ENCODE measurements at places on chromosomes 16 and 17. TPM values are rescaled to one million over a fixed set of nuclear protein-coding genes. Genes with fewer than 3 reads are reported as not detected.

The TMEM100 gene
- total RNA-seq = 20.3 TPM

The ASGR1 gene
- 1.4 TPM for total RNA-seq

The PTX4 gene
- not detected for total RNA-seq

The CDK5RAP3 gene
- 121 TPM for total RNA-seq

The RASD1 gene
- 64.0 TPM for total RNA-seq

GRCh38 chr17:19755392-19755791, 7.3 kb upstream of the ALDH3A1 start:
- no peak for DNase-seq

DNA sequence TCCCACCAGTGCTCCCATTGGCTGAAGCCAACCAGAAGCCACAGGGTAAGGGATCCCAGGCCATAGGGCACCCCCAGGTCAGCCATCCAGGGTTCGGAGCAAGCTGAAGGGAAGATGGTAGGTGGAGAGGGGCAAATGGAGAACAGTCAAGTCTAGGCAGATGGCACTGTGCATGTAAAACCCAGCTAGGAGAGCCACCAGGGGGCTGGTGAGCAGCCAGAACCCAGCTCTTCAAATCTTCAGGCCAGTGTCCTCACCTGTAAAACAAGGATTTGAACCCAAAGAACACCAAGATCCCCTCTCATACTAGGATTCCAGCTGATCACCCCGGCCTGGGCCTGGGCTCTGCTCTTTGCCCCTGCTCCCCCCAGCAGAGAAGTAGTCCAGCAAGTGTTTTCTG, 43.5 kb downstream of the GINS3 start:
- DNase-seq = no peak

GRCh38 chr17:55160501-55160900, 104.3 kb upstream of the HLF start:
- no peak for DNase-seq

GRCh38 chr16:11669380-11670146, 1.3 kb downstream of the SNN start:
- peak; percentile 50 for DNase-seq

DNA sequence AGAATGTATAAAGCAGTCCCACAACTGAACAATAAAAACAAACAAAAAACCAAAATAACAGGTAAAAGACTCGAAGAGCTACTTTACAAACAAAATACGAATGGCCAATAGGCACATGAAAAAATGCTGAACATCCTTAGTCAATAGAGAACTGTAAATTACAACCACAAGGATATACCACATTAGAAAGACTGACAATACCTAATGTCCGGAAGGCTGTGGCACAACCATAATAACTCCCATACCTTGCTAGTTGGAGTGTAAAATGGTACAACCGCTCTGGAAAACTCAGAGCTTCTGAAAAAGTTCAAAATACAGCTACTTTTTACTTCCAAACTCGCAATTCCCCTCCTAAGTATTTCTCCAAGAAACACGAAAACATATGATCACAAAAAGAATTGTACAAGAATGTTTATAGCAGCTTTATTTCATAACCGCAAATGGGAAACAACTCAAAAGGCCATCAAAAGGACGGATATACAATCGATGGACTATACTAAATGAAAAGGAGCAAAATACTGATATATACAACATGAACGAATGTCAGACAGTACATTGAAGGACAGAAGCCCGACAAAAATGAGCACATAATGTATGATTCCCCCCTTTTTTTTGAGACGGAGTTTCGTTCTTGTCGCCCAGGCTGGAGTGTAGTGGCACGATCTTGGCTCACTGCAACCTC, 2.3 kb downstream of the TP53 start:
- DNase-seq = no peak

- no peak for DNase-seq
Measured at GRCh38 chr16:3356118-3356517, 429 bp downstream of the OR2C1 start.

- DNase-seq = no peak
Measured at GRCh38 chr16:69724981-69725479, 1.3 kb downstream of the NQO1 start.

- DNase-seq = no peak
Measured at GRCh38 chr16:29920288-29921033, 5.6 kb downstream of the KCTD13 start.
